ENCODE measurements at places on chromosomes 4 and X.

GRCh38 chrX:106300656-106301055 lies 132.6 kb downstream of the PWWP3B start:
- no peak for DNase-seq

DNA sequence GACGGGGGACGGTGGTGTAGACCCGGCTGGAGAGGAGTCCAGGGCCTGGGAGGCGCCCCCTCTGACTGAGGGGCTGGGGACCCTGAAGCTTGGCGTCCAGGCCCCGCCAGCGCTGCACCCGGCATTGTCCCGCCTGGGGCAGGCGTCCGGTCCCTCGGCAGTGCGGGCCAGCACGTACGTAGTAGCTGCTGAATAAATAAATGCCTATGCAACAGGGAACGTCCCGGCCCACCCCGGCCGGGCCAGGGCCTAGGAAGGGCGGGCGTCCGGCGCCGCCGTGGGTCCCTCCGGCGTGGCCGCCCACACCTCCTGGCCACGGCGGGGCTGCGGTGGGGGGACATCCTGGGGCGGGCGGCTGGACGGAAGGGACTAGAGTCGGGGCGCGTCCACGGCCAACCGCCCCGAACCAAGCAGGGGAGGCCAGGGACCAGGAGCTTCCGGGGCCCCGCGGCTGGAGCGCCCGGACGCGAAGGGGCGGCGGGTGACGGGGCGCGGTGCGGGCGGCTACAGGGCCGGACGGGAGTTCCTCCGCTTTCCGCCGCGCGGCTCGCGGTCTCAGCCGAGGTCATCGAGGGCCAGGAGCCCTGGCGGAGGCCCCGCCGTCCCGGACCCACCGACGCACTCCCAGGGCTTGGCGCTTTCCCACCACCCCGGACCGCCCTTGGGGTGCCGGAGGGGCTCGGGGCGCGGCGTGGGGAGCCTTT lies 886 bp upstream of the WWC2 start:
- DNase-seq = no peak

DNA sequence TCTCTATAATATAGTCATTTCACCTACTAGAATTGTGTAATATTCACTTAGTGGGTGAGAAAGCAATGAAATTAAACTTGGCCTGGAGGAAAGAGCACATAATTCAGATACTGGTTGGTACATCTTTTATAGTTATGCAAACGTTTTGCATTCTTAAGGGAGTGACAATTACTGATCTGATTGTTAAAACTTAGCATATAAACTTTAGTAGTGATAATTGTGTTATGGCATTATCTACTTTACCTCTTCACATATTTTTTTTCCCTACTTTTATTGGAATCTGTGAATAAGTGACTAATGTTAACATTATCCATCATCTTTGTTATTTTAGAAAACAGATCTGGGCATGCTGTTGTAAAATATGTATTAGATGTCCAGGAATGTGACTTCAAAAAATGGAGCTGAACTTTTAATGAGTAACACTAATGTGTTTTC lies 217.4 kb upstream of the GIMD1 start:
- no peak for DNase-seq

DNA sequence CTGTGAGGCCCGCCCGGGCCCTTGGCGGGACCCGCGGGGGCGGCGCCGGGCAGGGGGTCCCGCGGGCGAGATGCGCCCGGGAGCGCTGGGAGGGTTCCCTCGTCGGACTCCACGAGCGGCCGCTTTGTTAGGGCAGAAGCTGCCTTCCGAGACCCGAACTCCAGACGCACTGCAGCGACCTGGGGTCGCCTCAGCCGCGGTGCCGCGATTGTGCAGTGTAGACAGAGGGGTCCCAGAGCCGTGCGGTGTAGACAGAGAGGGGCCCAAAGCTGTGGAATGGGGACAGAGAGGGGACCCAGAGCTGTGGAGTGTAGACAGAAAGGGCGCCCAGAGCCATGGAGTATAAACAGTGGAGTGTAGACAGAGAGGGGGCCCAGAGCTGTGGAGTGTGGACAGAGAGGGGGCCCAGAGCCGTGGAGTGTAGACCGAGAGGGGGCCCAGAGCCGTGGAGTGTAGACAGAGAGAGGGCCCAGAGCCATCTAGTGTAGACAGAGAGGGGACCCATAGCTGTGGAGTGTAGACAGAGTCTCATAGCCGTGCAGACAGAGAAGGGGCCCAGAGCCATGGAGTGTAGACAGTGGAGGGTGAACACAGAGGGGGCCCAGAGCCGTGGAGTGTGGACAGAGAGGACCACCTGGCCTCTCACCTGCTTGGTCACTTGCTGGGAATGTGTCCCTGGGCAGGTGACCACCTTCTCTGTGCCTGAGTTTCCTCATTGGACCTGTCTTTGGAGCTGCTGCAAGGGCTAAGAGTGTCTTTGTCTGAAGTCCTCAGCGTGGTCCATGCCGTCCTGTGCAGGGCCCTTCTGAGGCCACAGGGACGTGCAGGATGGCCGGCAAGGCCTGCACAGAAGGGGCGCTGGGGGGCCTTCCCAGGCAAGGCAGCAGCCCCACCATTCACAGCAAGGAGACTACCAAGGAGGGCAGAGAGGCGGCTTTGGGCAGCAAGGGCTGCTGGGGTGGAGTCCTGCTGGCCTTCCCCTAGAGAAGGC lies 875 bp downstream of the RGS12 start:
- DNase-seq = no peak

DNA sequence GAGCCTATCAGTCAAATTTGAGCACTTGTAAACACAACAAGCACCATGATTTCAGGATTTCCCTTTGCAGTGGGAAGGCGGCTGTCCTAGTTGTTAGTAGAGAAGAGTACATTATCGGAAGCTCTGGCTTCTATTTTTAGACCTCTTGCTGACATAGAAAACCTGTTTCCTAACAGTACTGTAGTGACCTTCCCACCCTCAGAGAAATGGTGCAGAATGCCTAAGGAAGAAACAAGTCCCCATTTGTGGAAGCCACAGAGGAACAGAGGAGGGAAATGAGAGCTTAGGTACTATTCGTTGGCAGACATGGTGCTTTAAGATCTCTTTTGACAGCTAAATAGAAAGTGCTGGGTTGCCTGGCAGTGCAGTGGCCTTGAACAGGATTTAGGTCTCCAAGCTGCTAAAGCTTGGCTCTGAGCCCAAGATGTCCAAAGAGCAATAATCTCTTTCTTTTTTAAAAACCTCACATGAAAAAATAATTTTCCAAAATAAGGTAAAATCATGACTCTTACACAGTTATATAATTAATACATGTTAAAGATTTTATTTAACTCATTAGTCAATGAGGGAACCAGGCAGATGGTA lies 24.9 kb downstream of the GLRA2 start:
- DNase-seq = no peak

DNA sequence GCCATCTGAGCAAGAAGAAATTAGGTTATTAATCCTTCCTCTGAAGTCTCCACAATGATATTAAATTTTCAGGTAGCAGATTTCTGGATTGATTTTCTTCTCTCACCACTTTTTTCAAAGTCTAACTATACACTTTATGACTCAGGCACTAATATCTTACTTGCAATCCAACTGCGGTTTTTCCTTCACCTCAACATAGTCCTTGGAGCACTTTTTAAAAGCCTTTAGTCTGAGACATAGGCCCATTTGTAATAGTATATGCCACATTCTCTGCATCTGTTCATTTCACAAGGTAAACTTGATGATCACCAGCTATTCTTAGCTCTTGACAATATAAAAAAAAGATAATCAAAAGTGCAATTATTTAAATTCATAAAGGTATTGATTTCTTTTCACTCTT lies 55.9 kb upstream of the EDNRA start:
- no peak for DNase-seq

DNA sequence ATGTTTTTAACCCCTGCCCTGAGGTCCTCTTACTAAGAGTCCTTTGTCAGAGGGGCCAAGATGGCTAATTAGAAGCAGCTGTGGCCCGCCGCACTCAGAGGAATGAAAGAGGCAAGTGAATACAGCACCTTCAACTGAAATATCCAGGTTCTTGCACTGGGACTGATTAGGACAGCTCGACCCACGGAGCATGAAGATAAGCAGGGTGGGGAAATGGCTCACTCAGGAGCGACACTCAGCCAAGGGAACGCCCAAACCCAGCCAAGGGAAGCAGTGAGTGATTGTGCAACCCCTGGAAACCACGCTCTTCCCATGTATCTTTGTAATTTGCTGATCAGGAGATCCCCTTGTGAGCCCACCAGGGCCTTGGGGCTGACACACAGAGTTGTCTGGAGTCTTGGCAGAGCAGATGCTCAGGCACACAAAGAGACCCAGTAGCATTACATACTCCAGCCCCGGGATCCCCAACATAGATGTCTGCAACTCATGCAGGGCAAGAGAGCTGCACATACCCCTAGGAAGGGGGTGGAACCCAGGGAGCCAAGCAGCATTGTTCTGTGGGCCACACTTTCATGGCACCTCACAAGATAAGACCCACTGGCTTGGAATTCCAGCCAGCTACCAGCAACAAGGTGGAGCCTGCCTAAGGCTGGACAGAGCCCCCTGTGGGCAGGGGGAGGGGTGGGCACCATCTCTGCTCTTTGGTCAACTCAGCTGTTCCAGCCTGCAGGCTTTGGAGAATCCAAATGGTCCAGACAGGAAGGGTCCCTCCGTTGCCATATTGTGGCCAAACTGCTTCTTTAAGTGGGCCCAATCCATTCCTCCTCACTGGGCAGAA lies 23.3 kb downstream of the F8A3 start:
- no peak for DNase-seq

DNA sequence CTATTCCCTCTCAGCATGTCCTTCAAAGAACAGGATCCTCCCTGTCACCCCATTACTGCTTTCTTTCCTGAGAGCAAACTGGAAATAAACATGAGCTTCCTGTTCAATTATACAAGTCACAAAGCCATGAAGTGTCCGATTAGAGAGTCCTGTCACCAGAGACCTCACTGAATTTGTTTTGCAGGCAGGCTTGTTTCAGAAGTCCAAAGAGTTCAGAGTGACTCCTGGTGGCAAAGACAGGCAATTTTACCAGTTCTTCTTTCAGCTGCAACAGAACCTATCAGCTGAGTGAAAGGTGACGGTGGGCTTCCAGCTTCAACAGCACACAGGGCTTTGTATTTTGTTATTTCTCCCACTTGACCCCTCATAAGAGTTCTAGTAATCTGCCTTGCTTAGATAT lies 6.4 kb downstream of the ELK1 start:
- DNase-seq = no peak

Data from activated CD8-positive, alpha-beta memory T cell treated with anti-CD3 and anti-CD28 coated beads for 1 hour (primary cell).